Forelimb muscle (tissue), 1 donor: ENCODE measurements at places on chromosomes 13 and 19. TPM values are rescaled to one million over a fixed set of nuclear protein-coding genes. Genes with fewer than 3 reads are reported as not detected.

- no peak for DNase-seq
Observed at GRCh38 chr13:113170511-113170910, 12.1 kb downstream of the PROZ start.

The IQCN gene
- polyA plus RNA-seq, result 3.4 TPM

The METTL21C gene
- 17.6 TPM for polyA plus RNA-seq

The TEX26 gene
- not detected for polyA plus RNA-seq

GRCh38 chr19:30682999-30683536, 310.9 kb downstream of the ZNF536 start:
- DNase-seq, result peak; percentile 86

The AMH gene
- 6.1 TPM for polyA plus RNA-seq

GRCh38 chr13:92825938-92826596, 400.5 kb upstream of the GPC6 start:
- no peak for DNase-seq

DNA sequence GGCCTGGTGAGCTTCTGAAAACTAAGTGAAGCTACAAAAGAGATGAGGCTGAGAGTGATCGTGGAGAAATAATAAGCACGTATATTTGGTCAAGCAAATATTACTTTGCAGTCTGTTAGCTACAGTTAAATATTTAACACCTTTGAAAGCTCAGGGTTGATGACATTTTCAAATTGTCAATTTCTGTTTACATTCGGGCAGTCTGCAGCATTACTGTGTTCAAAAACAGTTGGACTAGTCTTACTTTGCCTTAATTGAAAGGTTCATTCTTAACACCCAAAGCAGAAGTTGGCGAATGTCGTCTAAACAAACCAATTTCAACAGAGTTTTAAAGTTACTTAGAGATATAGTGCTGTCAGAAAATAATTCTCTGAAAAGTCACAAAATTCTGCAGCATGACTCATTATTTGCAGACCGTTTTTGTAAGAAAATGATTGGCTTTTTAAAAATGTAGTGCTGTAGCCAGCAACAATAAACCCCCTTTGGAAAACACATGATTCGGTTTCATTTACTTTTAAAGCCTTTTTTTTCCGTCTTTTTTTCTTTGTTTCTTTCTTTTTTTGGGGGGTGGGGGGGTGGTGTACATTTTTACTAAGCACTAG, 549.0 kb downstream of the GPC6 start:
- no peak for DNase-seq

GRCh38 chr19:47663435-47663910, 49.7 kb upstream of the EHD2 start:
- DNase-seq, result no peak

GRCh38 chr13:98786023-98786422, 33.6 kb upstream of the SLC15A1 start:
- no peak for DNase-seq
